HL-60 (cell line): ENCODE measurements at places on chromosomes 7 and 10.

- no peak for DNase-seq
Observed at GRCh38 chr7:132187869-132188789, 388.1 kb downstream of the PLXNA4 start.

DNA sequence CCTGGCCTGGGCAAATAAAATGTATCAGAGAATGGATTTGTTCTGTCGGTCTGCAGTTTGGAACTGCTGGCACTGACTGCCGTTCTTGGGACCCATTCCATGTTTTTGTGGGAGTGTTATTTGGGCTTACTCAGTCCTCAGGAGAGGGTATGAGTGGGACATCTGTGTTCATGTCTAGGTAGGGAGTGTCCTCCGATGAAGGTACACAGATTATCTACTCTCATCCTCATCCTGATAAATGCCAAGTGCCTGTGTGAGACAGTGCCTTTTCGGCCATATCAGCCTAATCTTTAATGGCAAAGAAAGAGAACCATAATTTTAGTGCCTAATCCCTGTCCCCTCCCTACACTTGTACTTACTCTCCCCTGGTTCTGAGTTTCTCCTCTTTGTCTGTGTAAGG is 409.4 kb downstream of the REEP3 start:
- DNase-seq, result no peak

DNA sequence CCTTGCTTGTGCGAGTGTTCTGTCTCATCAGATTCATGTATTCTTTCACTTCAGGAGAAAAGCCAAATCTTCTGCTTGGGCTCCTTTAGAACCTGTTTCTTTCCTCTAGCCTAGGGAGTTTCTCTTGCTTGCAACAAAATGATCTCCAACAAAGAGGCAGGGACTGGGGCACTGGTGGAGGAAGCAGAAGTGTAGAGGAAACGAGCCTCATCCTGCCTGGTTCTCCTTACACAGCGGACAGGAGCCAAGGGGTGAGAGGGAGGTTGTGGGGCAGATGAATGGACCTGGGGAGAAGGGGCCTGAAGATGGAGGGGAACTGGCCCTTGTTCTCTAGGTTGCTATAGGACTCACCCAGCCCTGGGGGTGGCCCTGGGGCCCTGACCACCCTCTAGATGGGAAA is 141.1 kb downstream of the PKD1L1 start:
- DNase-seq, result no peak

GRCh38 chr10:93288679-93289634 is 193.2 kb downstream of the MYOF start:
- DNase-seq, result peak; percentile 17

- DNase-seq, result no peak
Observed at GRCh38 chr10:37439826-37440225, 314.4 kb downstream of the ANKRD30A start.

GRCh38 chr7:66033471-66034385 is 41.9 kb upstream of the ASL start:
- no peak for DNase-seq

- DNase-seq, result peak; percentile 93
Observed at GRCh38 chr7:102464577-102465280, at the start of the genes ALKBH4 and LRWD1. Gene ALKBH4 (minus strand): TSS chr7:102464863. CDS start chr7:102464836, 27 bp downstream. Gene LRWD1 (plus strand): TSS chr7:102464984. CDS start chr7:102465081, 97 bp downstream.

DNA sequence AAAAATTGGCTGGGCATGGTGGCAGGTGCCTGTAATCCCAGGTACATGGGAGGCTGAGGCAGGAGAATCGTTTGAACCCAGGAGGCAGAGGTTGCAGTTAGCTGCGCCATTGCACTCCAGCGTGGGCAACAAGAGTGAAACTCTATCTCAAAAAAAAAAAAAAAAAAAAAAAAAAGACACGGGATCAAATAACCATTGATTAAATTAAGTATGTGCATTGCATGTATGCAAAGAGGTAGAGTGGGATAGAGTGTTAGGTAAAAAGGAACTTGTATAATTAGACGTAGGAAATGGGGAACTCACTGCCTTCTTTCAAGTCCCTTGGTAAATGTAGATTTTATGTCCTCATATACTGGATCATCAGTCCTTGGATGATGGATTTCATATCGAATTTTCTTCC is 13.1 kb downstream of the VCL start:
- no peak for DNase-seq

DNA sequence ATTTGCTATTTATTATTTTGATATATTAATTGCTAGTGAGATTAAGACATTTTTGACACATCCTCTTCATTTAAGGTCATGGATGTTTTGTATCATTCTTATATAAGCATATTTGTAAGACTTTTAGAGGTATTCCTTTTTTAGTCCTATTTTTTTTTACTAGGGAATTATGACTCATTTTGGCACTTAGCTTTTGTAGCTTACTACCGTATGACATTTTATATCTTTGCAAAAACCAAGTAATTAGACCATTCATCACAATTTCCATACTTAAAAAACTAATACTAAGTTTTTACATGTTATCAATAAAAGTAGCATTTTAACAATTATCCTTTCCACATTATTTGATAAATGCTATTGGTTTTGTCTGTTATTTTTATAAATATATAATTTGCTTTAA is 41.6 kb downstream of the BMPR1A start:
- no peak for DNase-seq

DNA sequence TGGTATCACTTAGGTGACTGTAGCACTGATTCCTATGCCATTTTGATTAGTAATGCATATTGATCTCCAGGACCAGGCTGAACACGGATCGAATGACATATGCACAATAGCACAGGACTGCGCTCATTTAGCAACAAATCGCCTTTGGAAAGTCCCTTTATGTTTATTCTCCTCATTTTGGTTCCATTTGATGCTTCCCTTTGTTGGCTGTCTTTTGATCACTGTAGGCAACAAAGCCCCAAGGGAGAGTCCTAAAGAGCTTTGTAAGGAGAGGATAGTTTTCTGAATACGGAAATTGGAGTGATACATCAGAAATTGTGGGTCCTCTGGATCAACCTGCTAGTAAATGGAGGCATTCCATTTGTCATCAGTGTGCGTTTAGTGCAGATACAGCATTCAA is 1111.4 kb downstream of the SORCS1 start:
- no peak for DNase-seq

GRCh38 chr7:30886608-30887011 is 25.0 kb upstream of the AQP1 start:
- no peak for DNase-seq

GRCh38 chr7:16652240-16652583 is 6.2 kb downstream of the BZW2 start:
- DNase-seq, result no peak

DNA sequence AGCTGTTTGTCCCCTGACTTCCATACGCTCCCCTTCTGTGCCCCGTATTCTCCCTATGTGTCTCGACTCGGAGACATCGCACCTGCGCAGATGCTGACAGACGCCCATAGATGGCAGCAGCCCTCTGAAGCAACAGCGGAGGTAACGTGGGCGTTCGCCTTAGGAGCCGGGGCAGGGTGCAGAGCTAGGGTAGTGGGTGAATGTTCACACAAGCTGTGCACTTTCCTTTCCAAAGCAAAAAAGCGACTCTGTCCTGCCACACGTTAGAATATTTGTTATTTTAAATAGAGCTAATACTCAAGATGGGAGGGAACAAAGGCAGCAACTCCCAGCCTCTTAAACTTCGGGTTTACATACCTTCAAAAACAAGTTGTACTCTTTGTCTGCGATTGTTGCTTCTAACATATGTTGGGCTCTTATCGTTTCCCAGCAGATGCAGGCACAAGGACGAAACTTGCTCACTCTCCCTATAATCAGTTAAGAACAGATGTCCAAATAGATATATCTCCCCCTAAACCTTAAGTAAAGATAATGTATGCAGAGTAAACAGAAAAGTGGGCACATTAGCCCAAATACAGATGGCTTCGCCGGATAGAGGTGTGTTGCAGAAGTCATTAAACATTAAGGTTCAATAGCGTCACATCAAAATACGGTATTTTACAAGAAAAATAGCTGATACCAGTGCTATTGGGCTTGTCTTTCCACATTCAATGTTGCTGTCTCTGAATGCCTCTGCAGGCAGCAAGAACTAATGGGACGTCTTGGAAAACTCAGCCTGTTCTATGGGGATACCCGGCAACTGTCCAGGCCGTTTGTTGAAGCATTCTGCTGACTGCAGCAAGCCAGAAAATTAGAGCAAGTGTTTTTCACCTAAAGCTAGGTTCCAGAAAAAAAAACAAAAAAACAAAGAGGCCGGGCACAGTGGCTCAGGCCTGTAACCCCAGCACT is 340.3 kb upstream of the PRKCQ start:
- peak; percentile 75 for DNase-seq

DNA sequence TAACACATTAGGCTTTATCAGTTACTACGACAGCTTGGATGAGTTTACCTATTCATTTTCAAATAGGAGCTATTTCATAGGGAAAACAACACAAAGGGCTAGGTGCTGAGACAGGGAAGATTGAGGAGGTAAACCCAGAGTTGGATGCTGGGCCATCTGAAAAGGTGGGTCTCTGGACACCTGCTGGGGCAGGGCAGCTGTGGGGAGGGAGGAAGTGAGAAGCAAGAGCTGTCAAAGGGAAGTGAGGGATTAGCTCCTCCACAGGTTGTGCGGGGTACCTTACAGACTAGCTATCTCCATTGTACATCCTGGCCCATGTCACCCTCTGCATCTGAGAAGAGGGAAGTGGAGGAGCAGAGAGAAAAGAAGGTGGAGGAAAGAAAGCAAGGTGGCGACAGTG is 48.9 kb downstream of the BLNK start:
- no peak for DNase-seq

- no peak for DNase-seq
Observed at GRCh38 chr7:151455690-151456089, 15.7 kb upstream of the CRYGN start.

GRCh38 chr10:89064748-89065147 is 74.2 kb downstream of the FAS start:
- no peak for DNase-seq

DNA sequence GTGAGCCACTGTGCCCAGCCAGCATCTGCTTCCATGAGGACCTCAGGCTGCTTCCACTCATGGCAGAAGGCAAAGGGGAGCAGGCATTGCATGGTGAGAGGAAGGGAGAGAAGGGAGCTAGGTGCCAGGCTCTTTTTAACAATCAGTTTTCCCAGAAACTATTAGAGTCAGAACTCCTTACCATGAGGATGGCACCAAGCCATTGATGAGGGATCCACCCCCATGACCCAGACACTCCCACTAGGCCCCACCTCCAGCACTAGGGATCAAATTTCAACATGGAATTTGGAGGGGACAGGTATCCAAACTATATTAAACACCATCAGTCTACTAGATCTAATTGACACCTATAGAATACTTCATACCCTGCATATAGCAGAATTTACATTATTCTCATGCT is 14.2 kb upstream of the MCM10 start:
- DNase-seq, result no peak

DNA sequence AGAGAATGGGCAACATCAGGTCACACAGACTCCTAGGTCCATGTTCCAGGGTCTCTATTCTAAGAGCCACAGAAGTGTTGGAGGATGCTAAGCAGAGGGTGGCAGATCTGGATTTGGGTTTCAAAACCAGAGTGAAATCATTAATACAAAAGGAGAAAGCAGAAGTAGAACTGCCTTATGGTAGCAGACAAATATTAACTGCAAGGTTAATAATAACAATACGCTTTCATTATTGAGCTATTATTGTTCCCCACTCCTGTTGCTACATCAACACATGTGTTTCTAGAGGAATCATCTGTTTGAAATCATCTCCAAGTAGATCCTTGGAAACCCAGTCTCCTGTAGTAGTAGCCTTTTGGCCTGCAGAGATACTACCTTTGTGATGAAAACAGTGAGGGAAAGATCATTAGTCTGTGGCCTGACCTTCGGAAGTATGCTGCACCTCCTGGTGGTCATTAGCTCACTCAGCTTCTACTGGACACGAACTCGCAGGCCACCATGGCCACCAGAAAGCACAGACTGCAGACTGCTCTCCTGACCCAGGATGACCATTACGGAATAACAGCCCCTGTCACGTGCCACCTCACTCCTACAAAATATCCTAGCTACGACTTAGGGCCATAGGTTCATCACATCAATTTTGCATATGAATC is 84.6 kb downstream of the XPNPEP1 start:
- DNase-seq, result no peak

DNA sequence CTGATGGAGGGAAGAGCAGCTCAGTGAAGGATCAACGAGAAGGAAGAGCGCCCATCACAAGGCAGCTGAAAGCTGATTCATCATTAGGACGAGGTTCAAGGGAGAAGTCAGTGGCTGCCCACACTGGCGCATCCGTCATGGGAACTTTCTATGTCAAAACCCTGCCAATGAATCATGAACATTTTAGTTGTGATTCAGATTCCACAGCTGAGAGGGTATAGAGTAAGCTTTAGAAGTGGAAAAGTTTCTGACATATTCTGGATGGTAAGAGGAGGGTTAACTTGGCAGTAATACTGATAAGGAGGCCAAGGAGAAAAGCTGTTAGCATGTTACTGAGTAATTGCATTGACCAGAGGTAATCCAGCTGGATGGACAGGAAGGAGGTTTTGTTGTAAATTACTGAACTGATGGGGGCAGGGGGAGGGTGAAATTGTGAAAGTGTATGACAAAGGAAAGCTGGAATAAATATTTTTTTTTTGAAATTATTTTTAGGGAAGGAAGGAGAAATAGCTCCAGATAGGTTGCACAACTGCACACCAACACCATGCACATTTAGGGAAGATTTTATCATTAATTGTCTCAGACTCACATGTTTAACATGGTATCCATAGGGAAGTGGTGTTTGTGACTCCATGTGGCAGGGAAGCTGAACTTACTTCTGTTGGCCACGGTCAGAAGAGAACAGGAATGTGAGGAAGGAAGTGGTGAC is 78.3 kb upstream of the NRP1 start:
- no peak for DNase-seq

GRCh38 chr10:68594405-68594804 is 34.3 kb downstream of the TET1 start:
- DNase-seq, result no peak

- DNase-seq, result no peak
Observed at GRCh38 chr7:76293407-76293901, 9.0 kb upstream of the HSPB1 start.

DNA sequence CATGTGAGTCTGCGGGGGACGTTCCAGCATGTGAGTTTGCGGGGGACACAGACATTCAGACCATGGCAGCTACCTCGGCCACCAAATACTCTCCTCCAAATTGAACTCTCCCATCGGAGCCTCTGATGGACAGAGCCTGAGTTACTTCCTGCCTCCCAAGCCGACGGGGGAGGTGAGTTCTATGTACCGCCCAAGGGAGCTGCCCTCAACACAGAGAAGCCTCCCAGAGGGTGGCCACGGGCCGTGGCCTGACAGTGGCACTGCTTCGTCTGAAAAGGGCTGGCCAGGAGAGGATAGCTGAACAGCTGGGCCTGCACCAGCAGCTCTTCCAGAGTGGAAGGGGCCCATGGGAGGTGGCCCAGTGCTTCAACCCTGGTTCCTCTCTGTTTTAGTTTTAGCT is 274.5 kb upstream of the PPP2R2D start:
- DNase-seq, result no peak

- DNase-seq, result no peak
Observed at GRCh38 chr10:33273295-33274002, 61.0 kb downstream of the NRP1 start.

- DNase-seq, result no peak
Observed at GRCh38 chr10:59361663-59362143, 646 bp downstream of the FAM13C start.

GRCh38 chr7:42714356-42714755 is 197.5 kb downstream of the C7orf25 start:
- DNase-seq, result no peak

GRCh38 chr7:10677211-10677610 is 296.5 kb upstream of the PHF14 start:
- DNase-seq, result no peak
